CD4-positive, alpha-beta T cell treated with Interferon gamma for 1 hour (primary cell): ENCODE measurements at places on chromosomes 3 and 15.

GRCh38 chr3:195178124-195178910, 92.6 kb downstream of the XXYLT1 start:
- DNase-seq, result no peak

DNA sequence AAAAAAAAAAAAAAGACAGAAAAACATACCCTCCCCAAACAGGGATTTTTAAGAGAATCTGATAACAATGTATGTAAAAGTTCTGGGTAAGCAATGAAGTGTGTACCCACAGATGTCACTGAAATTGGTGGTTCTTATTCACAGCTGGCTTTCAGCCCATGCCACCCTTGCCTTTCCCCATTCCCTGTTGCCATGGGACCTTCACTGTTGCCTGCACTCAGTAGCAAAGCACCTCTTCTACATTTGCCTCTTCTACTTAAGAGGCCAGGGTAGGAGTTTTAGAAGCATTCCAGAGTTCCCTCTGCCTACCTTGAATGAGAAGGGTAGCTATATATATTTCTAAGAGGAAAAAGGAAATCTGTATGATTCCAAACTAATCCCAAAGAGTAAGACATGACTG, 57.4 kb downstream of the FMN1 start:
- no peak for DNase-seq

- no peak for DNase-seq
These were observed 3.3 kb downstream of the LRRK1 start for GRCh38 chr15:100922192-100923040.

GRCh38 chr15:73485372-73485771, 42.4 kb downstream of the REC114 start:
- no peak for DNase-seq

- no peak for DNase-seq
These were observed 132.5 kb downstream of the DOCK3 start for GRCh38 chr3:50807266-50807665.

- no peak for DNase-seq
These were observed 207.2 kb downstream of the ADAMTS17 start for GRCh38 chr15:100134586-100134985.

DNA sequence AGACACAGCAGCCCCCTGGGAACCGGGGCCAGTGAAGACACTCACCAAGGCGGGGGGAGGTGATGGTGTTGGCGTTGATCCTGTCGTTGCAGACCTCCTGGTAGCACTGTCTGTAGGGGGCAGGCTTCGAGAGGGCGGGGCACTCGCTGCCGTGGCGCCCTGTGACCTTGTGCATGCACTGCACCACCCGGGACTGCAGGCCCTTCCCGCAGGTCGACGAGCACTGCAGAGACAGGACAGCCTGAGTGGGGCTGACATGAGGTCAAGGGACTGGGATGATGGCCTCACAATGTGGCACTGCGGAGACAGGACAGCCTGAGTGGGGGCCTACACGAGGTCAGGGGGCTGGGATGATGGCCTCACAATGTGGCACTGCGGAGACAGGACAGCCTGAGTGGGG, 242.8 kb upstream of the LYSMD4 start:
- no peak for DNase-seq

GRCh38 chr15:74497584-74497983, 36.6 kb upstream of the UBL7 start:
- DNase-seq, result no peak

- no peak for DNase-seq
These were observed 397.1 kb downstream of the TIGIT start for GRCh38 chr3:114690911-114691310.

DNA sequence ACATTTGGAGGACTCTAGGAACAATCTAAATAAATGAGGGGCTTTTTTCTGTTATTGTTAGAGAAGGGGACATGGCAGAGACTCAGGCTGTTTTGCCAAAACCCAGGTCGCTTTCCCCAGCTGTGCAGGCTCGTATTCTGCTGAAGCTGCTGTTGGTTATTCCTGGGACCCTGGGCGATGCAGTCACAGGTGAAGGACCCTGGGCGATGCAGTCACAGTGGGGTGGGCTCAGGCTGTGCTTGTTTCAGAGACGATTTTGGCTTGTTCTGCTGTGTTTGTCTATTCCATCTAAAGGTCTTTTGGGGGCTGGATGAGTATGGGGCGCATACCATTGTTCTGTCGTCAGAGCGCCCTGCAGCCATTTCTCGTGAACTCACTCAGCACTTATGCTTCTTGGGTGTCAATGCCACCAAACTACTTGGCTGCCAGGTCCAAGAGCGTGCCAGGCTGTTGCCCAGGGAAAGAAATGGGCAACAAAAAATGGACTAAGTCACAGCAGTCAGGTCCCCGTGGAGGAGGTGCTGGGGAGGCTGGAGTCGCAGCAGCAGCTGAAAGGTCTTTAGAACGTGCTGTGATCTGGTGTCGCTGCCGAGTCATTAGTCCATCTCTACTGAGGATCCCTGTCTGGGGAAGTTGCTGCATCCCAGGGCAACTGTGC, 151.4 kb downstream of the CHDH start:
- no peak for DNase-seq

DNA sequence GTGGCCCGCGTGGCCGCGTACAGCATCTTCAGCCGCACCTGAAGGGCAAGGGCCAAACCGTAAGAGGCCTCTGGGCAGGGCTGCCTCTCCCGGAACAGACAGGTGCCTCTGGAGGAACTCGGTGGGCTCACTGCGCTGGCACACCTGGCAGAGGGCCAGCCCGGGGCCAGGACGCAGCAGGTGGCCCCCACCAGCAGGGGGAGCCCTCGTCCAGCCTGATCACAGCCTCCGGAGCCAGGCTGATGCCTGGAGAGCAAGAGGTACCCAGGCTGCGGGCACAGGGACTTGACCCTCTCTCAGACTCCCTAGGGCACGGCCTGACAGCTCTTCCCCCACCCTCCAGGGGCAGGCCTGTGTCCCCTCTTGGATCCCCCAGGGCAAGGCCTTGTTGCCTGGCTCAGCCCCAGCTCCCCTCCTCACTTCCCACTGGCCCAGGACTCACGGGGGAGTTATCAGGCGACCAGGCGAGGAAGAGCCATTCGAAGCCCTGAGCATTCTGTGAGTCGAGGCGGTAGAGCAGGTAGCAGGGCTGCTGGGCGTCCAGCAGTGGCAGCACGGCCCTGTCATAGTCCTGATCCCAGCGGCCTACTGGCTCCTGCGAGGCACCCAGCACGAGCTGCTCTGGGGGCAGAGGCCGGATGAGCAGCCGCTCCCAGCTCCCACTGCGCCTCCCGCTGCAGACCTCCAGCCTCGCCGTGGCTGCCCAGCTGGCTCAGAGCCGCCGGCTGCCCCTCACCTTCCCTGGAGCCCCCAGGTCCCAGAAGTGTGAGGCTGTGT, 6.2 kb upstream of the TLR9 start:
- DNase-seq, result peak; percentile 81

DNA sequence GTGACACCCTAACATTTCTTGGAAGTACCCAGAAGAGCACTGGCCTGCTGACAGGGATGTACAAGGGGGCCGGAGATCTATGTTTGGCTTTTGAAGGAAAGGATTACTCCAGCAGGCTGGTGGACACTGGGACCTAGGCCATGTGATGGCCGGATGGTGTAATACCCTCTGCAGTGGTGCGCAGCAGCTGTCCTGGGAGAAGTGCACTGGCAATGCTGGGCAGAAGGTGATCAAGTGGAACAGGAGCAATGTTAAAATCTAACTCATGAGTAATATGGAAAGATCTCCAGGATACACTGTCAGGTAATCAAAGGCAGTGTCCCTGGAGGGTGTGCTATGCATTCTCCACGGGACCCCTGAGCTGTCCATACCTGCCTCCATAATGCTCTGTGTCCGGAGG, 71.2 kb upstream of the POMGNT2 start:
- DNase-seq, result no peak

GRCh38 chr3:143875546-143875945, 27.3 kb upstream of the SLC9A9 start:
- no peak for DNase-seq

DNA sequence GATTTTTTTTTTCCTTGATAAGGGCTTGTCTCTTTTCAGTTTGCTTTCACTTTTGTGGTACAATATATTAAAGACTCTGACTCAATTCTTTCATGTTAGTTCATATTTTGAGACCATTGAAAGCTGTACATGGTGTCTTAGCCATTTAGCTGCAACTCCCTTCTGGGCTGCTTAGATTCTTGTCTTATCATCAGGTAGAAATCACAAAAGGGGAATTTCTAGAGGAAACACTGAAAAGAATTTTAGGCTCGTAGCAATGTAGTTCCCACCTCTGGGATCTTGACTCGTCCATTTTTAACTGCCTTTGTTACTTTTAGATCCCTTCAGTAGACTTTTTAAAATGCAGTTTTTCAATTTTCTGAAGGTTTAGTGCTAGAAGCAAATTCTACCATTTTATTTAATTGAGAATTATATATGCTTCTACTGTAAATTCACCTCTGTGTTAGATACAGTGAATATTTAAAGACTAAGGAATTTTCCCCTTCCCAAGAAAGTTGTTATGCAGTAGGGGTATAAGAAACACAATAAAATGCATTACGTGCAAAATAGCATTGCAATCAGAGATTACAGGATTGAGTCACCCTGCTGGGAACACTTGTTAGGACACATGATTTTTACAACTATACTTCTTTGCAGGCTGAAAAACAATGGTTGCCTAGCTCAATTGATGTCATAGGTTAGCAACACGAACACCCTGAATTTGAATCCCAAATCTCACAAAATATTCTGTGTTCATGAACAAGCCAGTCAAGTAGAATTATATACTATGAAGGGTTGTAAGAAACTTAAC, 772.7 kb downstream of the PDCD6IP start:
- no peak for DNase-seq

GRCh38 chr3:47416041-47416440, 35.2 kb downstream of the PTPN23 start:
- DNase-seq, result no peak

- DNase-seq, result no peak
These were observed 35.9 kb upstream of the TRAK1 start for GRCh38 chr3:42055291-42055690.

DNA sequence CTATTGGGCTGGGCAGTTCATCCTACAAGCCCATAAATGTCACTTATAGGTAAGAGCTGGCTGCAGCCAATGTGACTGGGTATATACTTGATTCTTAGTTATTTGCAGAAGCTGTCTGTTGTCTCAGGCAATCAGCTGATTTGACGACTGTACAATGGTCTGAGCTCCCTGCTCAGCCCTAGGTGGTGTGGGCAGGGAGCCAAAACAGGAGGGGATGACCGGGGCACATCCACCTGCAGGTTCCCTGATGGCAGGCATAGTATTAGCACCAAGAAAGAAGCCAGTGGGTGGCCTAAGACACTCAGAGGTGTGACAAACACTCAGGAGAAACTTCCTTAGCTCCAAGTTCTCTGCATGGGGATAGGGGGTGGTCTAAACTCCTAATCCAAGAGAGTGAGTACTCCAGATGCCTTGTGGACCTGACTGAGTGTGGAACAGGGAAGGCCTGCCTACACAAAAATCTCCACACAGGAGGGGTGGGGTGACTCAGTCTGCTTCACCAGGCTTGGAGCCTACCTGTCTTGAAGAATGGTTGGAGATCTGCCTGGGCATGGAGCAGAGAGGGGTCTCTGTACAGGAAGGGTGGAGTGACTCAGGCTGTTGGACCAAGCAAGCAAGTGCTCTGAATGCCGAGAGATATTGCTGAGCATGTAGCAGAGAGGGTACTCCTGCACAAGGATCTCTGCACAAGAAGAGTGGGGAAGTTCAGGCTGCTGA, 690.4 kb upstream of the NAALADL2 start:
- DNase-seq, result no peak

GRCh38 chr3:196097373-196098154, 15.7 kb upstream of the TFRC start:
- DNase-seq, result no peak

DNA sequence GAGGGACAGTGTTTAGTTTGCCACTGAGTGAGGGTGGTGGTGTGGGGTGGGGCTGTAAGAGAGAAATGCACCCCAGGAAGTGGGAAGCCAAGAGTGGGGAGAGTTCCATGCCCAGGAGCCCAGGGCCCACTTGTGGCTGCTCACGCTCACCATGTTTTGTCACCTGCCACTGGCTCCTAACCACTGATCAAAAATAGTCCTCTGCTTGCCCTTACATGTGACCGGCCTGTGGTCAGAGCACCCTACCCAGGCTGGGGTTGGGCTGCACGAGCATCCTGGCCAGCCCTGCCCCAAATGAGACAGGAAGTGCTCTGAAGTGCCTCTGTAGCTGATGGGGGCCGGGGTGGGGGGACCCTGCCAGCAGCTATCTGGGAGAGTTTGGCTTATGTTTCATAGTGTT, 216.3 kb downstream of the RPLP1 start:
- peak; percentile 48 for DNase-seq

DNA sequence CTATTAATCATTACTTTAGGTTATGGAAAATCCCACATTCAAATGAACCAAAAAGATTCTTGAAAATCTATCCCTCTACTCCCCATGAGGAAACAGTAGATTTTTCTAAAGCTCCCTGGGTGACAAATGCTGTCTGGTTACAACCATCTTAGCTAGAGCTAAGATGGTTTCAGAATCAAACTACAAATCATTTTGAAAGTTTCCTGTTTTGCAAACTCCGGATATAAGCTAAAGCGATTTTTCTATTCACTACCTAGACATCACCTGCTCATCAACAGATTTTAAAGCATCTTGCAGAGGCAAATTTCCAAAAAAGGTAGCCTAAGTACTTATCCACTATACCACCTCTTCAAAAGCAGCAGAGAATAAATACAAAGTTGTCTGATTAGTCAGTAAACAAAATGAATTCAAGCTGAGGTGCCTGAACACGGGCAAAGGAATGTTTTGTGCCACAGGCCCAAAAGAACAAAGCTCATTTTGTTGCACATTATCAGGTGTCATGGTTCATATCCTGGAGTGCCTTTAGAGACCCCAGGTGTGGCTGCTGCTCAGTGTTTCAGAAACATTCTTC, 204.9 kb downstream of the TNIK start:
- DNase-seq, result no peak

GRCh38 chr15:95929232-95929846, 401.2 kb upstream of the NR2F2 start:
- no peak for DNase-seq

DNA sequence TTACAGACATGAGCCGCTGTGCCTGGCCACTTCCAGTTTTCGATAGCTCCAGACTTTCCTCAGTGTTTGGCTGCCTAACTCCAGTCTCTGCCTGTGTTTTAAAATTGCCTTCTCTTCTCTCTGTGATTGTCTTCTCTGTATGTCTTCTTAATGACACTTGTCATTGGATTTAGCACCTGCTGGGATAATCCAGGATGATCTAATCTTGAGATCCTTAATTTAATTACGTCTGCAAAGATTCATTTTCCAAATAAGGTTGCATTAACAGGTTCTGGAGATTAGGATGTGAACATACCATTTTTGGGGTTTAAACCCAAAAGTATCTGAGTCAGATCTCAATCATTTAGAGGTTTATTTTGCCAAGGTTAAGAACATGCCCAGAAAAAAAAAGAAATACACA, 222.2 kb upstream of the PDZRN3 start:
- DNase-seq, result no peak
